GM23338 (cell line): ENCODE measurements at places on chromosomes 13 and 19.

DNA sequence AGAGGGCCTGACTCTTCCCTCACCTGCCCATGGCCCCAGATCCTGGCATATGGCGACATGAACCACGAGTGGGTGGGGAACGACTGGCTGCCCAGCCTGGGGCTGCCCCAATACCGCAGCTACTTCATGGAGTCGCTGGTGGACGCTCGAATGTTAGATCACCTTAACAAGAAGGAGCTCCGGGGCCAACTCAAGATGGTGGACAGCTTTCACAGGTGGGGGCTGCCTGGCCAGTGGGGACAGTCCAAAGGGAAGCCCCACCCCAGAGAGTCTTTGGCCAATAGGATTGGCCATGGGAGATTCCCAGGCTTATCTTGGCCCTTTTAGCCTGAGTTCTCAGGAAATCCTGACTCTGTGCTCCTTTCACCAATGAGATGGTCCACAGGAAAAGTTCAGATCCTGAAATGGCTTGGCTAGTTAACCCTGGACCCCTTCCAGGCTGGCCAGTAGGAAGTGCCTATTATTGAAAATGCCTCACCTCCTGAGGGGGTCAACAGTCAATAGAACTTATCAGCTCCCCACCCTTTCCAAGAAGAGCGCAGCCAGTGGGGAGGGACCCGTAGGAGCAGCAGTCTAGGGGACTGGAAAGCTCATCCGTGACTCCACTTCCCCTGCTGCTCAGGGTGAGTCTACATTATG lies 7.0 kb downstream of the HRC start:
- DNase-seq, result no peak

- DNase-seq, result peak; percentile 88
Measured at GRCh38 chr19:45075301-45076028, 813 bp downstream of the ZNF296 start.

GRCh38 chr19:2740314-2740656 lies 468 bp upstream of the SLC39A3 start:
- no peak for DNase-seq

- DNase-seq, result no peak
Measured at GRCh38 chr13:74641586-74641985, 507.4 kb upstream of the KLF12 start.

DNA sequence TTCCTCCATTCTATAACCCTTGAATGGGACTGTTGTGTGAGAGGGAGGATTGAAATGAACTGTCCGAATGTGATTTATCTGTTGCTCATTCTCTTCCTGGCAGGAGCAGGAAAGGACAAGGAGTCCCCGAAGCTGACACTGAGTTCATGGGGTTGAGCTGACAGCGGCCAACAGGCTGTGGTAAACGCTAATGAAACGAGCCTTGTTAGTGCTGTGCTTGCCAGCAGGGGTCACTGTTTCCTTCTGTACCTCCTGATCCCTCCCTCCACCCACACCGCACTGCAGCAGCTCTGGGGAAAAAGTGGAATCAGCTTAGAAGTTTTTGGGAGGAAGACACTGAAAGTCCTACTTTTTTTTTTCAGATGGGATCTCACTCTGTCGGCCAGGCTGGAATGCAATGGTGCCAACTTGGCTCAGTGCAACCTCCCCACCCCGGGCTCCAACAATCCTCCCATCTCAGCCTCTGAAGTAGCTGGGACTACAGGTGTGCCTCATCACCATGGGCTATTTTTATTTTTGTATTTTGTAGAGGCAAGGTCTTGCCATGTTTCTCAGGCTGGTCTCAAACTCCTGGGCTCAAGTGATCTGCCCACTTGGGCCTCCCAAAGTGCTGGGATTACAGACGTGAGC lies 6.7 kb upstream of the ZNF761 start:
- DNase-seq, result peak; percentile 94

- DNase-seq, result no peak
Measured at GRCh38 chr19:46134527-46134926, 10.0 kb upstream of the IGFL3 start.

DNA sequence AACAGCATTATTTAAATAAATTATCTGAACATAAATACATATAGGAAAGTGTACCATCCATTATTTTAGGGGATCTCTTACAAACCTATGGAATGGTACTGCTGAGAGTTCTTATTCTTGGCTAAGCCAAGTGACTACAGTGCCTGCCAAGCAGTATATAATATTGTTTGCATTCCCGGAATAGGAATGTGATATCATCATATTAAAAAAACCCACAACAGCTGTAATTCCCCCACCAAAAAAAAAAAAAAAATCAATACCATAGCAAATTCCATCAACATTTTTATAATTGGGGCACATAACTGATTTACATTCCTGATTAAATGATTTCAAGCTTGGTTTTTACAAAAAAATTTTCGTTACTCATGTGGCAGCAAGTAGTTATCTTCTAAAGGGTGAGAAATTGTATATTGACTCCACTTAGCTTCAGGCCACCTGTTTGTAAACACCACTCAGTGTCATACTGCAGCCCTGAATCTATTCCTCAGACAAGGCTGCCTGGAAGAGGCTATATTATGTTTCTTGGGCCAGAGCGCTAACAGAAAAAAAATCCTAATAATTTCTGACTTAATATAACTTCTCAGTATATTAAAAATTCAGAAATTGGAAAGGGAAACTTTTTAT lies 278.1 kb downstream of the DNAJC15 start:
- no peak for DNase-seq

DNA sequence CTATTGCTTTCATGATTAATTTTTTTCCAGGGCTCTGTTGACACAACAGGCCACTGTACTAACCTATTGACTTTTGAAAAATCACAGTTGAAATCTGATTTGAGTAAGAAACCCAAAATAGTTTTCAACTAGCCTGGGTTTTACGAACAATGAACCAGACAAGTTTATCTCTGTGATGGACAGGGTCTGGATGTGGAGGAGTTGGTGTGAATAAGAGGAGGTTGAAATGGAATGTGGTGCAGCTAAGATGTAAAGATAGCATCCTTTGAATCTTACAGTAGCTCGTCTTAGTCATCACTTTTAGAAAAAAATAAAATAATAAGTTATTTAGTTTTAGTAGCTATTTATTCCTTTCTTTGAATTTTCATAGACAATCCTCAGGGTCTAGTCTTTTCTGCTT lies 8.3 kb upstream of the OXGR1 start:
- no peak for DNase-seq

GRCh38 chr13:93724187-93724586 lies 497.6 kb downstream of the GPC6 start:
- DNase-seq, result no peak

GRCh38 chr13:49308097-49308875 lies 60.6 kb downstream of the CDADC1 start:
- no peak for DNase-seq

DNA sequence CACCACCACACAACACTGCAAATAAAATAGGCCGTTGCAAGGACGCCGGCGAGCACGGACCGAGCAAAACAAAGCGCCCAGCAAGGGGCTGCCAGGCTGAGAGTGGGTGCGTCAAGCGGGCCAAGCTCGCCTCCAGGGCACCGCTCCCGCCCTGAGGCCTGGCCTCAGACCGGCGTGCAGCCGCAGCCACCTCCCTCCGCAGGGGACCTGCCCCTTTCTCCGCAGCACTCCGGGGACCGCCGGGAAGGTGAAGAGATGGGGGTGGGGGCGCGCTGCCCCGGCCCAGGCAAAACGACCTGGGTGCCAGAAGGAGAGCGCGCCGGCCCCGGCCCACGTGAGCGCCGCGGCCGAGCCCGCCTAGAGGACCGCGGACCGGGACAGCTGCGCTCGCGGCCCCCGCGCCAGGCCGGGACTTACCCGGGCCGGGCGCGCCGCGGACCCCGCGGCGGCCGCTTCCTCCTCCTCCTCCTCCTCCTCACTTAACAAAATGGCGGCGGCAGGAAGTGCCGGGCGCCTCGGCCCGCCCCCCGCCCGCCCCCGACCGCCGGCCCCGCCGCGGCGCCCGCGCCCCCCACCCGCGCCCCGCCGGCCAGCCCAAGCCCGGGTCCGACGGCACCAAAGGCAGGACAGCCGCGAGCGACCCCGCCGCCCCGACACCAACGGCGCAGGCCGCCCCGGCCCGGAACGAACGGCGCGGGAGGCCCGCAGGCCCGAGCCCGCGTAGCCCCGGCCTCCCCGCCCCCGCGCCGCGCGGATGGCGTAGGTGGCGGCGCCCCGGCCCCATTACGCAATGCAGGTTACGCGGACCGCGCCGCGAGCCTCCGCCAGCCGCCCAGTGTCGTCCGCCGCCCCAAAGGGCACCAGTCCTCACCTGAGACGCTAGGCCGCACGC lies 674 bp downstream of the BRD4 start:
- DNase-seq, result peak; percentile 55

- no peak for DNase-seq
Measured at GRCh38 chr13:112532837-112533745, 54.9 kb downstream of the TUBGCP3 start.

GRCh38 chr19:31668921-31669320 lies 319.7 kb upstream of the TSHZ3 start:
- no peak for DNase-seq

DNA sequence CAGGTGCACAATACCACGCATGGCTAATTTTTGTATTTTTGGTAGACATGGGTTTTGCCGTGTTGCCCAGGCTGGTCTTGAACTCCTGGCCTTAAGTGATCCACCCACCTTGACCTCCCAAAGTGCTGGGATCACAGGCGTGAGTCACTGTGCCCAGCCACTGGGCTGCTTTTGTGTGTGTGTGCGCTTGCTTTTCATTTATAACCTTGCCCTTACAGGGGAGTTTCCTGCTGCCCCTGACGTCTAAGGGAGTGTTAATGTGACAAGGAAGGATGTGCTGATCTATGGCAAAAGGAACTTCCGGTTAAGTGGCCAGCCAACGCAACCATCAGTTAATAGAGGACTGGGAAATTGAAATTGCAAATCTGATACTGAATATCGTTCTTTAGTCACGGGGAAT lies 57.7 kb downstream of the ING1 start:
- no peak for DNase-seq
